ENCODE measurements at places on chromosomes 2 and 18.
A peak's percentile ranks its signal among the peaks of the same experiment; 100 is the strongest.

DNA sequence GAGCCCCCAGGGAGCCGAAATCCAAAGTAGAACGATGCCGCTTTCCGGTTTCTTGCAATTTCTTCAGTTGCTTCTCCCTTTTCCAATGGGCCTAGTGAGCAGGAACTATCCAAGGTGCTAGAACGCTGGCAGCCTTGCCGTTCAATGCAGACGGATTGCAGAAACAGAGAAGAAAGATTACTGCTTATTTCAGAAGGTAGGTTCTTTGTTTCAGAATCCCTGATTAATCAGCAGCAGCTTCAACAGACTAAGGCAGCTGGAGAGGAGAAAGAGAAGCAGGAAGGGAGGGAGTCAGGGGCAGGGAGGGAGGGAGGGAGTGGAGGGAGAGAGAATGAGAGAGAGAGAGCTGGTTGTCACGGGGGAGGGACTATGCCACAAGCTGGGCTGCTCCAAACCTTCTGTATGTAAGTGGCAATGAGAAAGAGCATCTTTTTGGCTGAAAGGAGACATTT lies 576 bp downstream of the NYAP2 start:
- DNase-seq: peak; percentile 29

GRCh38 chr2:24813691-24814137 lies 20.5 kb downstream of the CENPO start:
- DNase-seq: no peak

- no peak for DNase-seq
Observed at GRCh38 chr18:78255013-78255412, 724.6 kb upstream of the SALL3 start.

DNA sequence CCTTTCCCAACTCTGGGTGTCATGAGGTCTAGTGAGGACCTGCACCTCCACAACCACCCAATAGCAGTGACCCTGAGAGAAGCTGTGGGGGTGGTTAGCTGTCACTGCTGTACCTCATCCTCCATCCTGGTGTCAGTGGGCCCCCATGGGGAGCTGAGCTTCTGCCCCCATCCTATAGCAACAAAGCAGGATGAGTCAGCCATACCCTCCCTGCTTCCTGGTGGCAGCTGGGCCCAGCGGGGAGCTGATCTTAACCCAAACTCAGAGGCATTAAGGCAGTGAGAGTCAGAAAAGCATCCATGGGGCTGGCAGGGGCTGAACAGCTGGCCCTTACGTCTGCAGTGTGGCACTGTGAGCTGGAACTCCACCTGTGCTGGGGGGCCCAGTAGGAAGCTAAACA lies 247.8 kb upstream of the HDAC4 start:
- no peak for DNase-seq

GRCh38 chr2:45121236-45121927 lies 112.1 kb upstream of the SIX2 start:
- no peak for DNase-seq

- no peak for DNase-seq
Observed at GRCh38 chr18:32237049-32237448, 47.2 kb downstream of the MEP1B start.

GRCh38 chr2:156333951-156334495 lies 1.5 kb upstream of the NR4A2 start:
- no peak for DNase-seq

DNA sequence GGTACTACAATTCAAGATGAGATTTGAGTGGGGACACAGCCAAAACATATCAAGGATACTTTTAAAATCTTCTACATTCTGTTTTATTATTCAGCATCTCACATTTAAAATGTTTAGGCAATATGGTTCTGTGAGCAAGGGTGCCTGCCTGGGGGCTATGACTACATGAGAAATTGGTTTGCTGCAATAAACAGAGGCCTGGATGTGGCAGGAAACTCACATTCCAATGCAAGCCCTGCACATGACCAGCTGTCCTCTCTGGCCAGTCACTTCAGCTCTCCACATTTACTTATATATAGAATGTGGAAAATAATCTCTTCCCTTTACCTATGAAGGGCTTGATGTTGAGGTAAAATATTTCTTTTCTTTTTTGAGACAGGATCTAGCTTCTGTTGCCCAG lies 193.4 kb downstream of the LRRTM1 start:
- no peak for DNase-seq

GRCh38 chr18:61554117-61554776 lies 221.0 kb downstream of the CDH20 start:
- no peak for DNase-seq

DNA sequence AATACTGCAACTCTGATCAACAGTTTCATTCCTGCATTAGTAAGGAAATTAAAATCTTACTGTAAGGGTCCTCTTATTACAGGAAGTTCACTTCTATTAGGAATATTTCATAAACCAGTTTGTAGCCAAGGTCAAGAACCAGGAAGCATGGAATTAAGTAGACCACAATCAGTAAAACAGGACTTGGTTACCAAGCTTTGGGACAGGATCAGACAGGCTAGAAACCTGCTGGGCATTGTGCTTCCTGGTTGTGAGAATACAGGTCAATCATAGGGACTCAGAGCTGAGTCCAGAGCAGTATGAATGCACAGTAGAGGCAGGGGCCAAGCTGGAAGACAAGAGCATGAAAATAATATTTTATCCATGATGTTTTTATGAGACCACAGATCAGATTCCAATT lies 248.0 kb downstream of the IKZF2 start:
- DNase-seq: no peak

DNA sequence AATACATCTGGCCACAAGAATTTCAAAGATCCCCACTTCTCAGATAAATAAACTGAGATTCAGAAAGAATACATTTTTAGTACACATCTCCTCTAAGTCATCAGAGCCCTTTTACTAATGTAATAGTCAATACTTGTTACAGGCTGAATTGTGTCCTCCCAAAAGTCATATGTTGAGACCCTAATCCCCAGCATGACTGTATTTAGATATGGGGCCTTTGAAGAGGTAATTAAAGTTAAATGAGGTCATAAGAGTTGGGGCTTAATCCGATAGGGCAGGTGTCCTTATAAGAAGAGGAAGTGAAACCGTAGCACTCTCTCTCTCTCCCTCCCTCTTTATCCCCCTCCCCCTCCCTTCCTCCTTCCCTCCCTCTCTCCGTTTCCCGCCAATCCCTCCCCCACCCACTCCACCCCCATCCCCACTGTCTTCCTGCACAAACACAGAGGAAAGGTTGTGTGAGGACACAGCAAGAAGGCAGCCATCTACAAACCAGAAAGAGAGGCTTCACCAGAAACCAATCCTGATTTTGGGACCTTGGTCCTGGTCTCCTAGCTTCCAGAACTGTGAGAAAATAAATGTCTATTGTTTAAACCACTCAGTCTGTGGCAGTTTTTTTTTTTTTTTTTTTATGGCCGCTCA lies 66.6 kb upstream of the ZNF397 start:
- no peak for DNase-seq

GRCh38 chr2:70698847-70699246 lies 69.2 kb downstream of the ADD2 start:
- DNase-seq: no peak

- DNase-seq: no peak
Observed at GRCh38 chr18:54162431-54162830, 62.0 kb downstream of the MBD2 start.

DNA sequence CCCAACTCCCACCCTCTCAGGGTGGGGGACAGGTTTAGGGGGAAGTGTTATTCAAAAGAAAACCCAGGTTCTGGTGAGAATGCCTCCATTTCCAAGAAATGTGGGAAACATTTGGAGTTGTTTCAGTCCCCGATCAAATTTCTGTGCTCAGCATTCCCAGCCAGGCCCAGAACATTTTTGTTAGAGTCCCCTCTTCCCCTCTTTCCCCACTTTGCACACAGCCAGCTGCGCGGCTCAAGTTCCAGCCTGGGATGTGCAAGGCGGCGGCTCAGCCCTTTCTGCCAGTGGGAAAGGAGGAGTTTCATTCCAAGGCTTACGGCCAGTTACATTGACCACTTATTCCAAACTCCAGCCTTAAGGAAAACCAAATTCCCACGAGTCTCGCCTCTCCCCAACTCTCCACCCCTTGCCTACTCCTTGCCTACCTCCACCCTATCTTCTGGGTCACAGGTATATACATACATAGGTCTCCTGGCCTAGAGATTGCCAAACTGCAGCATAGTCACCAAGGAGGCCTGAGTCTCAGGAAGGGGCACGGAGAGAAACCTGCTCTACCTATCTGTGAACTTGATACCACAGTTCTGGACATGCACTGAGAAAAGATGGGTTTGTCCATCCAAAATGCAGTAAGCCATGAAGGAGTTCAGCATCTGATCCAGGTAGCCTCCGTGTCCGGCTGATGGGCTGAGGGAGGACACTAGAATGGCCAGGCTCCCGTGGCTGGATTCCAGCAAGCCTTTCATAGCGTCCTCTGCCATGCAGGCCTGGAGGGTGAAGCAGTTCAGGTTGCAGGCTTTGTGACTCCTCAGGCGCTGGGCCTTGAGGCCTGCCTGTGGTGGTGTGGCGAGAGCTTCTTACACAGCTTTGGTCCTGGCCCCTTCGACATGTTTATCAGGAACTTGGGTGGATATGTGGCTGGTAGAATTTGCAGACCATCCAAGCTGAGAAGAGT lies 154.5 kb downstream of the ZFP36L2 start:
- no peak for DNase-seq

GRCh38 chr2:236754271-236754944 lies 184.8 kb downstream of the ACKR3 start:
- DNase-seq: no peak

GRCh38 chr18:36499938-36500337 lies 202.4 kb downstream of the FHOD3 start:
- DNase-seq: no peak

- no peak for DNase-seq
Observed at GRCh38 chr2:190964170-190964795, 49.7 kb downstream of the STAT1 start.

DNA sequence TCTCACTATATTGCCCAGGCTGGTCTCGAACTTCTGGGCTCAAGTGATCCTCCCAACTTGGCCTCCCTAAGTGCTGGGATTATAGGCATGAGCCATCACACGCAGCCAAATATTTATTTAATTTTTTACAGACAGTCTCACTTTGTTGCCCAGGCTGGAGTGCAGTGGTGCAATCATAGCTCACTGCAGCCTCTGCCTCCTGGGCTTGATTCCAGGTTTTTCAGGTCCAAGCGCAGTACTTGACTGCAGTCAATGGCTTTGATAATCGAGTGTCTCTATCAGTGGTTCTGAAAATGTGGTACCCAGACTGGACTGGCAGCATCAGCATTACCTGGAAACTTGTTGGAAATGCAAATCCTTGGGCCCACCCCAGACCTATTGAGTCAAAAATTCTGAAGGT lies 63.1 kb downstream of the PLB1 start:
- no peak for DNase-seq

DNA sequence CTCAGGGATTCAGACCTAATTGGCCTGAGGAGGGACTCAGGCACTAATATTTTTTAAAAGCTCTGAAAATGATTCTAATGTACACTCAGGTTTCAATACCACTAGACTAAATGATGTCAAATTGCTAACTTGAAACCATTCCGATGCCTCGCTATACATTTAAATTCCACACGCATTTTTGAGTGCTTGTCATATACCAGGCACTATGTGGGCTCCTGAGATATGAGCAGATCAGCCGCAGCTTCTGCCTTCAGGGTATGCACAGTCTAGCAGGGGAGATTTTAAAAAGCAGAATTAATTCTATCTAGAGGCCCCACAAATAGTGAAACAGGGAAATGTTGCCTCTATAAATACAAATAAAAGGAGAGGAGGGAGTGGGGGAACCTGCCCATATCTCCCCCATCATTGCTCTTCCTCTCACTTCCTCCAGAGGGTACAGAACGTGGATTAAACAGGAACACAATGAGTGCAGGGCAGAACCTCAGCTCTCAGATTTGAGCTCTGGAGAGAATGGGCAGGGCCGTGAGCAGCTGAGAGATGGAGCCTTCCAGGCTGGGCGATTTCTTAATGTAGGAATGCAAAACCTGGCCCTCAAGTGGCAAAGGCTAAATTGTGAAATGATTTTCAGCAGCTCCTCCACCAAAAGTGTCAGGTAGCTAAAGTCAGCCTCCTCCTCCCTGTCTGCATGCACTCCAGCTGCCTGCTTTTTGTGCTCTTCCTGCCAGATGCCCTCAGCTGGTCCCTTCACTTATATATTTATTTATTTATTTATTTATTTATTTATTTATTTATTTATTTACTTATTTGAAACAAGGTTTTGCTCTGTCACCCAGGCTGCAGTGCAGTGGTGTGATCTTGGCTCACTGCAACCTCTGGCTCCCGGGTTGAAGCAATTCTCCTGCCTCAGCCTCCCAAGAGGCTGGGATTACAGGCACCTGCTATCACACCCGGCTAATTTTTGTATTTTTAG lies 24.6 kb upstream of the LBH start:
- DNase-seq: no peak

GRCh38 chr18:59268127-59268720 lies 5.0 kb downstream of the RAX start:
- no peak for DNase-seq

DNA sequence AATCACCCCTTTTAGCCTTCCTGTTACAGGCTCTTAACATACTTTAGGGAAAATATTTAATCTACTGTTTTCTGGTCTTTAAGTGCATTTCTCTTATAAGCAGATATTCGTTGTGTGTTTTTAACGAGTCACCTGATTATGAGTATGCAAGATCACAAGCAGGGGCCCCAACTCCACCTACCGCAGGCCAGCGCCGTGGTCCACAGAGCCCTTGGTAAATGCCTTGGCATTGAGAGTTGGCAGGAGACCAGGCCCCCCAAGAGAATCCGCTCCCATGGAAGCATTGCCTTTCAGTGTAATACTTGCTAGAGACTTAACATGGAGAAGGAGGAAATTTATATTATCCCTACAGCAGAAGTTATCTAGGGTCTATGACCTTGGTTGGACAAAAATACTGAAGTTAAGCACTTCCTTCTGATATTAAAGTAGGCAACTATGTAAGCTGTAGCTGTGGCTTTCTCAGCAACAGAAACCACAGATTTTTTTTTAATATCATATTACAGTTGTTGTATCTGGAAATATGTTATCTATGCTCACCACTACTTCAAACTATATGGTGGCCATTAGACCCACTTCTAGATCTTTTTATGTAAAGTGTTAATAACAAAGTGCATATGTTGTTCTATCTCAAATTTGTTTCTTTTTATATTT lies 241.8 kb upstream of the MGAT5 start:
- DNase-seq: no peak

GRCh38 chr18:11859903-11860407 lies 8.7 kb downstream of the CHMP1B start:
- DNase-seq: no peak

DNA sequence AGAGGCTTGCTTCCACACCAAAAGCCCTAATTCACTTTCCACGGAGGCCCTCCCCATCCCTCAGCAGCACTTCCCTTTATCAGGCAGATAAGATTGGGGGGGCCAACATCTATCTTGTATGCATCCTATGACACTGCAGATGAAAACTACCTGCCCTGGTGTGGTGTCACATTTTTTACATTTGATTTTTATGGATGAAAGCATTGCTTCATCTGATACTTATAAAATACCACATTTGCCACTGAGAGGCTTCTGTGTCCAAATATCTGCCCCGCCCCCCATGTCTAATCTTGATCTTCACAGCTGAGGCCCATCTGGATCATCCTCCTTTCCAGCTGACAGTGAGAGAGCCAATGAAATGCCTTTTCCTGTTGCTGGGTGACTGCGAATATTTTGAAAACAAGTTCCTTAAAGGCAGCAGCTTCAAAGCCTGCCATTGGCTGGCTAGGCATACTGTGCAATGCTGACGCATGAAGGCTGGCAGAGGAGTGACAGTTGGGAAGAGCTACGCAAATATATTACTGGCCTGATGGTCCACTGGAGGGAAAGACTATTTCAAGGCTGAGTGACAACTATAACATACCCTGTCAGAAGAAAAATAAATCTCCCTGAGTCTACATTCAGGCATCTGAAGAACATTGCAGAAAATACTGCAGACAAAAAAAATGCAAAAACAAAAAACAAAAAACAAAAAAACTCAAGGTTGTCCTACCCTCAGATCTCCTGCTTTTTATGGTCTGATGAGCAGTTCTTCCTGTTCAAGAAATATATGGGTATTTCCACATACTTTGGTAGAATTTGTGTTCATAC lies 318.7 kb downstream of the PDE11A start:
- DNase-seq: peak; percentile 19

Measured in amygdala (tissue), 56 donors.